ENCODE measurements at places on chromosomes 12 and 14.

DNA sequence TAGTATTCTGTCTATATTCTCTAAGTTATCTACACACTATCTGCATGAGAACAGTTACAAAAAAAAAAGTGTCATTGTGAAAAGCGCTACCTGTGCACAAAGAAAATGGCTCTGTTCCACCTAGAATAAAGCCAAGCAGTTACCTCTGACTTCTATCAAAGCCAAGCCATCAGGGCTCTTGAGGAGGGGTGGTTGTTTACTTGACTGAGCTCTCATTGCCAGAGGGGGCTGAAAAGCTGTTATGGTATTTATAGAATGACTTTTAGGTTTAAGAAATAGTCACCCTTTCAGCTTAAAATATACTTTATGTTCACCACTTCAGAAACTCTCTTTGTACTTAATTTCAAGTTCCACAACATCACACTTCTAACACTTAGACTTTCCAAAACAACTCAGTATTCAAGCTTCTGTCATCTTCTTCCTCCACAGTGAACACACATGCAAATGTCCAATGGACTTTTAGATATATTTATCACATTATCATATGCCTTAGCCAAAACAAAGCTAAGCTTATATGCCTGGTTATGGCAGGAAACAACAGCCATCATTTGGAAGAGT is 7.5 kb downstream of the ITPR2 start:
- DNase-seq, result no peak

DNA sequence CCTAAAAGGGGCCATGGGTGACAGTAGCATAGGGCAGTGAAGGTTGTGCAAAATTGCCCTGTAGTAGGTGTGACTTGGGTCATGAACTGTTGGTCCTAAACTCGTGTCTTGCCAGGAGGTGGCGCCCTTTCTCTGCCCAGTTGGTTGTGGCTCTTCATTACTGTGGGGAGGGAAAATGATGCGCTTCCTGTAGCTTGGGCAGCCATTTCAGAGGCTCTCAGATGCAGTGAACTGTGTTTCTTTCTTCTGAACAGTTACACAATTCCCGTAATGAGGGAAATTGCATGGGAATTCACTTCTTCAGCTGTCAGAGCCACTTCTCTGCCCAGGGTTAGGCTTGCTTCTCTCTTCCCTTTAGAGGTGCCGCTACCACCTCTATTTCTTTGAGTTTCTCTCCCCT is 148.1 kb upstream of the NRXN3 start:
- DNase-seq, result peak; percentile 45

- no peak for DNase-seq
These were observed 27.8 kb upstream of the BDKRB2 start for GRCh38 chr14:96176811-96177211.

GRCh38 chr12:104935886-104936285 is 22.2 kb downstream of the SLC41A2 start:
- no peak for DNase-seq

DNA sequence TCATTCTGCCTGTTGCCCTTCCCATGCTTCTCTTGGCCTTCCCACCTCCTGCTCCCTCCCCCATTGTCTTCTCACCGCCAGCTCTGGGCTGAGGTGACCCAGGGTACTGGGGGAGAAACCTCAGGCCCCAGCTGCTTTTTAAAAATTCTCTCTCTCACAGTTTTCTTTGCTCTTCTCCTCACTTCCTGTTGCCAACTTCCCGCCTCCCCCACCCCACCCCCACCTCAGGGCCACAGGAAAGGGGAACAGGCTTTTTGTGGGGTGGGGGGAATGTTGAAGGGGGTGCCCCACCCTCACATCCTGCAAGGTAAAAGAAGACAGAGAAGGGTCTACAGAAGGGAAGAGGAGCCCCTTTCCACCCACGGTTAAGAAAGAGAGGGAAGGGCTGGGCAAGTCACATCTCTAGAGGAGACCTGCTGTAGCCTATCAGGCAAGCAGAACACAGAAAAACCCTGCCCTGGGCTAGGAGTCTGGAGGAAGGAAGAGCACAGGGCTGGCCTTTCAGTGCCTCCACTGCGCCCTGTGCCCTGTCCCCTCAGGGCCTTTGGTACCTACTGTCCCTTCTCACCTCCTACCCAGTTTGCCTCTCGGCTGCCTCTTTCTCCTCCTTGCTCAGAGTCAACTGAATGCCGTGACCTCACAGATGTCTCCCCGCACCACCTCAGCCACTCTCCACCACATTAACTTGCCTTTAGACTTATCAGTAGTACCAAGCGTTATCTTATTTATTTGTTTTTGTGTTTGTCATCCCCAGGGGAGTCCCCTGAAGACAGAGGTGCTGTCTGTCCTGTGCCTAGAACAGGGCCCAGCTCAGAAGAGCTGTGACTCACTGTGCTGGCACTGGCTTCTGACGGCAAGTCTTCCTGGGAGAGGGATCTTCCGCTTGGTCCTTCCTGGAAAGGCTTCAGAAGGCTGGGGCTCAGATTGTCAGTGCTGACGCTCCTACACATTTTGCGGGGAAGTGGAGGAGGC is 1.7 kb downstream of the ARHGAP9 start:
- peak; percentile 67 for DNase-seq

DNA sequence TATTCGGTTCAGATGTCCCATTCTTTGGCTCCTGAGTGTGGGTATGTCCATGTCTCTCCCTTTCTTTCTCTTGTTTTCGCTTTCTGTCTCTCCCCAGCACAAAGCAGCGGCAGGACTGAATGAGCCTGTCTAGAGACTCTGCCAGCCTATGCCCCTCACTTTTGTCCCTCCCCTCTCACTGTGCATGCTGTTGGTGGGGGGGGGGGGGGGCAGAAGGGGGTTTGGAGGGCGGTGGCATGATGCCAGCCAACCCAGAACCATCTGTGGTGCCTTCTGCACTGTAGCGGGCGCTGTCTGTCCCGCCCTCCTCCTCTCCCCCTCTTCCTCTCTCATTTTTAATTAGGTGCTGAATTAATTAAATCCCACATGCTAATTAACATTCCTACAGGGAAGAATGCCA is 17.7 kb downstream of the NGDN start:
- no peak for DNase-seq

DNA sequence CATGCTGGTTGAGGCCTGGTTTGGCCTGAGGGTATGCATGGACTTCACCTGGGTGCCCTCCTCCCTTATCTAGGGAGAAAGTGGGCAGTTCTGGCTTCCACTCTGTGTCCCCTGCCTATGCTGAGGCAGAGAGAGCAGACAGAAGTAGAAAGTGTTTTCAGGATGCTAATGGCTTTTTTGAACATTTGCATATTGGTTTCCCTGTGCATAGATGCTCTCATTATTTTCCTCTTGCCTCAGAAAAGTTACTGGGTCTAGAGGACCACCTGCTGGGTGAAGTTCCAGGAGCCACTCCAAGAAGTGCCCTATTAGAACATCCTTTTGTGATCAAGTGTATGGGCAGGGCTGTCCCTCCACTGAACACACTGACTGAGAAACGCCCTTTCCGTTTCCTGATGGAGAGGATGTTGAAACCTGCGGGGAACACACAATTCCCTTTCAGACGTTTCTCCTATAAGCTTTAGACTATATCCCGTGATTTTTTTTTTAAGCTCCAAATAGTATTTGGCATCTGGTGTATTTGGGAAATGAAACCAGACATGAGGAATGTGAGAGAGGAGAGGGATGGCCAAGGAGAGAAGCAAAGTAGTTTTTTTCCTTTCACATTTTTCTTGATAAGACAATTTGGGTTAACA is 66.6 kb downstream of the DAAM1 start:
- peak; percentile 13 for DNase-seq

GRCh38 chr12:19139615-19140194 is 10.2 kb downstream of the PLEKHA5 start:
- no peak for DNase-seq

DNA sequence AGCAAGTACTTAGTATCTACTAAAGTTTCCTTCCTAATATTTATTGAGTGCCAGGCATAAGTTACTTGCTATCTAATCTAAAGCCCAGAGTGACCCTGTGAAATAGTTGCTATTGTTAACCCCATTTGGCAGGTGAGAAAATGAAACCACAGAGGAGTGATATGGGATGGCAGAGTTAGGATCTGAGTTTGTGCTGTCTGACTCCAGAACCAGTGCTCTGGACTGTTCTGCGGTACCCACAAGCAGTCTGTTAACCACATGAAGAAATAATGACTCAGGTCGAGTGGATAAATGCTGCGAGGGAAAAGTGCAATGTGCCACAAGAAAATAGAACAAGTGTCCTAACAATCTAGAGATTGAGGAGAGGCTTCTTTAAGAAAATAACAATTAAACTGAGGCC is 60.7 kb upstream of the GZMB start:
- DNase-seq, result no peak

- no peak for DNase-seq
These were observed 21.0 kb upstream of the MYL2 start for GRCh38 chr12:110941391-110941790.

- no peak for DNase-seq
These were observed 171.5 kb upstream of the PRICKLE1 start for GRCh38 chr12:42761086-42761485.

- no peak for DNase-seq
These were observed 3.7 kb upstream of the ZNF384 start for GRCh38 chr12:6692888-6693287.

GRCh38 chr12:92469837-92470236 is 233.0 kb upstream of the PLEKHG7 start:
- DNase-seq, result no peak

DNA sequence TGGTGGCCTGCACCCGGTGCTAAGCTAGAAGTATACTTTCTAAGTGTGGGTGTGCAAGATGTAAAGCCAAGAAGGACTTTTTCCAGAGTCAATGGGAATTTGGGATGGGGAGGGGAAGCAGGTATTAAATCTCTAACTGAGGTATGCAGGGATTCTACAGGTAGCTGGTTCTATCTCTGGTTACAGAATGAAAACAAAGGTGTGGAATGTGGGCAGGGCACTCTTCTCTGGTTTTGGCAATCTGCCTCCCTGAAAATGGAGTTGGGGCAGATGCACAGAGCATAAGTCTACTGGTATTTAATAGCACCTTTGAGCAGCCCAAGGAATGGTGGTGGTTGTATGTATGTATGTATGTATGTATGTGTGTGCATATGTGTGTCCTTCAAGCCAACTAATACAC is 66.7 kb upstream of the PPP1R12A start:
- DNase-seq, result no peak

- no peak for DNase-seq
These were observed 249.6 kb downstream of the CCDC59 start for GRCh38 chr12:82108615-82109014.

DNA sequence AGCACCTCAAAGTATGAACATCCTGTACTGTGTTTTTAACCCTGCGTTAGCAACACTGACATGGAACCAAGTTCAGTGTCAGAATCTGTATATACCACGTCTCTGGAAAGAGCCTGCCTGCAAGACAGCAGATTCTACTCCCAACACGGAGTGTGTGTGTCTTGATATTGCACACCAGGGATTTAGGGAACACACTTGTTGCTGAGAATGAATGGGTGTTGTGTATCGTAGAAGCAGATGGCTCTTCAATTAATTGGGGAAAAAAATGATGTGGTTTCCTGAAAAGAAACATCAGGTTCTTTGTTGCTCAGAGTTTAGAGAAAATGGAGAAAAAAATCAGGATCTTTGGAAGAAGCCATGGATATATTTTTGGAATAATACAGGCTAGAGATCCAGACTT is 170.8 kb downstream of the EGLN3 start:
- DNase-seq, result no peak

DNA sequence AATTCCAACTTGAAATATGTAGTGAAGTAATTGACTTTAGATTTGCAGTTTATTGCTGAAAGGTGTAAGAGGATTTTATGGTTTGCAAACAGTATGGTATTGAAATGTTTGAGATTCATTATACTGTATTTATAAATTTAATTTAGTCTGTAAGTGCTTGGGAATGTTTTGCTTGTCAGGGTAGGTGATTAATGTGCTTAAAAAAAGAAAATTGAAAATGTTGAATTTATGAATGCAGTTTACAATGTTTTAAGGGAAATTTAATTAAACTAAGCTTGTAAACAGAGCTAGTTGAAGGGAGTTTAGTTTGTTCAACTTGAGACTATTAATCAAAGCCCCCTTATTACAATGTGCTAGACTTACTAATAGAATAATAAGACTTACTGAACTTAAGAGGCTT is 18.0 kb upstream of the CRY1 start:
- no peak for DNase-seq

Measured in GM10248 (cell line).